HCT116 (cell line): ENCODE measurements at places on chromosomes 6 and 20. TPM values are rescaled to one million over a fixed set of nuclear protein-coding genes. Genes with fewer than 3 reads are reported as not detected.

Gene RAET1G
- total RNA-seq = 0.37 TPM

Gene ZBTB12
- 10.3 TPM for total RNA-seq

Gene TOX2
- 39.6 TPM for total RNA-seq

Gene LRRN4
- 0.10 TPM for total RNA-seq

Gene RIPPLY2
- total RNA-seq = not detected

Gene NKAIN4
- not detected for total RNA-seq

Gene BRD2
- 260 TPM for total RNA-seq

Gene MAPK14
- 34.2 TPM for total RNA-seq

Gene BCAS1
- 0.17 TPM for total RNA-seq

Gene CD24
- 7.3 TPM for total RNA-seq

Gene PLA2G7
- total RNA-seq = 2.8 TPM

Gene DDR1
- total RNA-seq = 211 TPM

Gene CTCFL
- total RNA-seq = 0.34 TPM

Gene DAAM2
- not detected for total RNA-seq

Gene SIRPB2
- not detected for total RNA-seq

Gene BPIFB1
- total RNA-seq = 0.17 TPM

Gene HCRTR2
- total RNA-seq = not detected

Gene C4A
- 5.1 TPM for total RNA-seq

Gene MAP3K4
- 46.5 TPM for total RNA-seq

Gene HLA-G
- not detected for total RNA-seq
